AG10803 (cell line): ENCODE measurements at places on chromosomes 6 and 20.
A peak's percentile ranks its signal among the peaks of the same experiment; 100 is the strongest.

GRCh38 chr6:78850621-78851020, 16.7 kb upstream of the IRAK1BP1 start:
- peak; percentile 3 for DNase-seq

- DNase-seq, result peak; percentile 65
Observed at GRCh38 chr6:160077526-160077925, 44.1 kb upstream of the SLC22A1 start.

- no peak for DNase-seq
Observed at GRCh38 chr20:40503119-40503518, 185.9 kb downstream of the MAFB start.

DNA sequence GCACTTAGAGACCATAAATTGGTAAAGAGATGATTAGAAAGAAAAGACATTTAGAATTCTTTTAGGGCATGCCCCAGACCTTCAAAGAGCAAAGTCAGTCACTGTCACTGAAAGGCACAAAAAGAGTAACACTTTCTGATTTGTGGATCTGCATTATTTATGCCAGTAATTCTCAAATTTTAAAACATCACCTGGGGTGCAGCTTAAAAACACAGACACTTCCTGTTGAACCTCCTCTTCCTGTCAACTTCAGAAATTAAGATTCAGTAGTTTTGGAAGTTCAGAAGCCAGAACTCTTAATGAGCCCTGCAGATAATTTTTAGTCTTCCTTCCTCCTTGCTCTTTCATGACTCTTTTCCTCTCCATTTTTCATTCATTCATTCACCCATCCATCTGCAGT, 137.5 kb downstream of the NRN1 start:
- DNase-seq, result no peak

DNA sequence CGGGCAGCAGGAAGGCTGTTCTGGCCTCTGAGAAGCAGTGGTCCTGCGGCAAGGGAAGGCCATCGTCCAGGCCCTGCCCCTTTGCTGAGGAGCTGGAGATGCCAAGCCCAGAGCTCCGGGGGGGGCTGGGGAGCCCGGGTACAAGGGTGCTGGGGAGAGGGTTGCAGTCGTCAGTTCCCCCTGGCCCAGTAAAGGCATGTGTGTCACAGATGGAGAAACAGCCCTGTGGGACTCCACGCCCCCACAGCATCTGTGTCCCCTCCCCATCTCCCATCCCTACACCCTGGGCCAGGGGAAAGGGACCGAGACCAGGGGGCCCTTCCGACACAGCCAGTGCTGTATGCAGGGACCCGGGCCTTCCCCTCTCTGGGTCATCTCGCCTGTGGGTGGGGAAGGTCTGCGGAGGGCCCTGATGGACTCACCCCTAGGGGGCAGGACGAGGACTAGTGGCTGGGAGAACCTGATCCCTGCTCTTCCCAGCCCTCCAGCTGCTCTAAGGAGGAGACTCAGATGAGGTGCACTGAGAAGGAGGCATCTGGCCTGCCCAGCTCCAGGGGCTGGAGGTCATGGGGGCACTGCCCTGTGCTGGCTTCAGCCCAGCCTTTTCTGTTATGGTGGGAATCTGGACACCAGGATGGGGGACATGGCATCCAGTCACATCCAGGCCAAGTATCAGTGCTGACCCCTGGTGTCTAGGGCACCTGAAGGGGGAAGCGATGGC, 609 bp downstream of the MYL9 start:
- peak; percentile 67 for DNase-seq

GRCh38 chr6:152637296-152638047, at the start of gene SYNE1:
Gene SYNE1, minus strand, starts transcription at chr6:152637362. Its CDS starts 9,031 bp downstream, at chr6:152628331.
- DNase-seq, result peak; percentile 43
